ENCODE measurements at places on chromosomes 3 and 15.

DNA sequence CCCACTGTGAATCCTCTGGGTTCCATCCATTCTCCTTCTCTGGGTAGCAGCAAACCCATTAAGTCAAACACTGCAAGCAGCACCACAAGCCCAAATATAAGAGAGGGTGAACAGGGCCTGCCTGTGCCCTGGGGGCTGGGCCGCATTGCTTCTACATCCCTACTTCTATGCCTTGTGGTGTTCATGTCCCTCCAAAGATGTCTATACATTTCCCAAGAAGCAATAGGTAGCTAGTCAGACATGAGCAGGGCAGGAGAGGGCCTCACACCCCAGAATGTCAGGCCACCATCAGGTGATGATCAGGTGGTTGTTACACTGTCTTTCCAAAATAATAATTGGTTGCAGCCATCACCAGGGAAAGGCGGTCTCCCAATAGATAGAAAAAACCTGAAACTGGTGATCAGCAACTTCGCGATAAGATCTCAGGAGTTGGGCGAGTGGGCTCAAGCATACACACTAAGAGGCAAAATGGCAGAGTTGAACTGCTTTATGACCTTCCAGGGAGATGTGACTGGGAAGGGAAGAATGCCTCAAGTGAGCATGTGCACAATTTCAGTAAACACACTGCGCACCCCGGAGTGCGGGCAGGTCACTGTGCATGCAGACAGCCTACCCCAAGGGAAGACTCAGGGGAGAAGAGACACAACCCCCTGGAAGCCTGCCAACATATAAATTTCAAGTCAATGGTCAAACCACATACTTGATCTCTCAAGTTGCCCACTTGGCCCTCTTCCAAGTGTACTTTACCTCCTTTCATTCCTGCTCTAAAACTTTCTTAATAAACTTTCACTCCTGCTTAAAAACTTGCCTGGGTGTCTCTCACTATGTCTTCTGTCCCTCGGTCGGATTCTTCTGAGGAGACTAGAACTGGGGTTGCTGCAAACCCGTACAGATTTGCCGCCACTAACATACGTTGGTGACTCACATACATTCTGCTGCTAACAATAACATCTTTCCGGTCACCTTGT, 39.9 kb downstream of the KLF15 start:
- no peak for DNase-seq

- no peak for DNase-seq
Observed at GRCh38 chr3:11780341-11780740, 66.3 kb downstream of the TAMM41 start.

DNA sequence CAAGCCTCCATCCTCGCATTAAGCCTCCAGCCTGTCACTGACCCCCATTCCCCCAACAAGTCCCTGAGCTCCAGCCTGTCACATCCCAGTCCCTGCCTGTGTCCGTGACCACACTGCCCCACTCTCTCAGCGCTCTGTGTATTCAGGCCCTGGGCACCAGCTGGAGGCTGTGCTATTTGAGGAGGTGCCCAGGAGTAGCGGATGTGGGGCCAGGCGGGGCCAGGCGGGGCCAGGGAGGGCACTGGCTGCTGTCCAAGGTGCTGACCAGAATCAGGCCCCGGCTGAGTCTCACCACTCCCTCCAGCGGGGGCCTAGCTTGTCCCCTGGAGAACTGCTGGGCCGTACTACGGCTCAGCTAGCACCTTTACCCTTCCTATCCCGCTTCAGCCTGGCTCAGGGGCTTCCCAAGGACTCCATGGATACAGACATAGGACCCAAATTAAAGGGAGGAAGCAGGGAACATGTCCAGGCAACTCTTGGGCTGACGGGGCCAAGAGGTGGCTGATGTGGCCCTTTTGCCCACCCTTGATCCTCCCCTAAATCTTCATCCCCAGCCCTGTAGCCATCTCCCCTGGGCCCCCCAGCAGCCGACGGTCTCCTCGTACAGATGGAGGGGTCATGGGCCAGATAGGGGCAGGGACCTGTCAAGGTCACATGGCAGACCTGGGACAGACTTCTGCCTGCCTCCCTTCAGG, 1.1 kb downstream of the HHATL start:
- DNase-seq = peak; percentile 80

GRCh38 chr3:63064209-63064755, 189.1 kb upstream of the CADPS start:
- no peak for DNase-seq

DNA sequence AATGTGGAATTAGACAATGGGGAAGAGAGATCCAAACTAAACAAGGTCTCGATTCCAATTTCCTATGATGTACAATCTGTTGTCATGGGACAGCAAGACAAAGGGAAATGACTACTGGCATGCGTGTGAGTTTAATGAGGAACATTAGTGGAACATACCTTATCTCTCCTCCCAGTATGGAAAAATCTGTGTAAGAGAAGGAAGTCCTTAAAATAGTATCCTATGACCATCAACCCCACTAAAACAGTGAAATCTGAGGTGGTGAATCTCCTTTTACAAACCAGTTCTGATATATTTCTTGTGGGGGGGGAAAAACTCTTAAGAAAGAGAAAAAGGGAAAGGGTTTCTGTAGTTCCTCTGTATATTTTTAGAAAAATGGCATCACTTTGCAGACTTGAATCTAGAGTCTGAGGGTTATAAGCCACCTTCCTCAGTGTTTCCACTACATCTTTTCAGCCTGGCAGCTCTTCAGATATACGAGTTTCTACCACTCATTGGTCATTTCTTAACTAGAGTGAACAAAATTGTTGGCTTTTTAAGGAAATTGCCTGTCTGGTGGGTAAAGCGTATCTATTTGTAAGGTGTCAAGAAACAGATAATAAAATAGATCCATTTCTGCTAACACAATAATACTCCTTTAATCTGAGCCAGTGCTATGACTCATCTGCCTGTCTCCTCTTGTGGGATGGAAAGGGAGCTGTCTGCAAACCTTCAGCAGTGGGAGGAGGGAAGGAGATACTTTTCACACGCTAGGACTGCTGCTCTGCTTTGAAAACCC, 3.0 kb upstream of the TNFAIP8L3 start:
- peak; percentile 82 for DNase-seq

GRCh38 chr15:101481917-101482525, 7.5 kb downstream of the PCSK6 start:
- no peak for DNase-seq

DNA sequence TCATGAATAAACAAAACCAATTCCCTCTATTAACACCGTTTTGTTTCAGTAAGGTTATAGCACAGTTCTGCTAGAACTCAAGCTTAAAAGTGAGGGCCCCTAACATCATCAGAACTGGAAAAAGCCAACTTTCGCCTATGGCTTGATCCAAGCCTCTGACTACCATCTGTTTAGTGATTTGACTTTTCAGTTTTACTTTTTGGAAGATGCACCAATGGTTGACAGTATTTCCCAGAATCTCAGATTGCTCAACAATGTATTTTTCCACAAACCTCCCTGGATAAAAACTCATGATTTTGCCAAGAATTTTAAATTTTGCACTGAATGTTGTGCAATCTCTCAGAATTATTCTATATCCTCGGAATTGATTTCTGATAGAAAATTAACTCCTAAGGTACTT, 190.7 kb downstream of the LSAMP start:
- DNase-seq = no peak

Data from hepatic stellate cell (primary cell).